HCT116 (cell line): ENCODE measurements at places on chromosomes 5 and 9. TPM values are rescaled to one million over a fixed set of nuclear protein-coding genes. Genes with fewer than 3 reads are reported as not detected.

DBH gene
- not detected for total RNA-seq

RANBP17 gene
- total RNA-seq = 18.2 TPM

DNA sequence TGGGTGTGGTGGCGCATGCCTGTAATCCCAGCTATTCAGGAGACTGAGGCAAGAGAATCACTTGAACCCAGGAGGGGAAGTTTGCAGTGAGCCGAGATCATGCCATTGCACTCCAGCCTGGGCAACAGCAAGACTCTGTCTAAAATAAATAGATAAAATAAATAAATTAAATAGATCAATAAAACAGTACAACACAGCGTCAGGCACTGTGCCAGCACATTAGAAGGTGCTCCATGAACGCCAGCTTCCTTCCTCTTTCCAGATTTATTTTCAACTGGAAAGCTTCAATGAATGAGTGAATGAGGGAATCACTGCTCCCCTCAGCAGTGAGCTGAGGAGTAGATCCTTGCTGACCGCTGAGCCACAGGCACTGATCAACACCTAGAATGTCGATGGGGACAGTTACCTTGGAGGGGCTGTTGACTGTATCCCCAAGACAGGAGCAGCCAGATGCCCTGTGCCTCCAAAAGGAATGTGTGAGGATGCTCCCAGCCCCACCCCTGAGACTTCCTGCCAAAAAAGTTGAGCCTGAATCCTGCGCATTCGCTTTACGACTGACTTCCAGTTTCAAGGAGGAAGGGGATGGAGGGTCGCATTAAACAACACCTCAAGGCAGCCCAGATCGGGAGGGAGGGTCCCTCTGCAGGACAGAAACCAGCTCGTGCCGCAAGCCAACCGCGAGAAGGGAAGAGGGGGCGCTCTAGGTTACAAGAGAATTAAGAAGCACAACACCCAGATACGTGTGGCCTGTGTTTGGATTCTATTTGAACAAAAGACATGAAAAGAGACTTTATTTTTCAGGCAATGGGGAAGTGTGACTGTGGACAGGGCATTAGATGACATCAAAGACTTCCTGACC, 54.0 kb upstream of the CNOT6 start:
- DNase-seq = no peak

DNA sequence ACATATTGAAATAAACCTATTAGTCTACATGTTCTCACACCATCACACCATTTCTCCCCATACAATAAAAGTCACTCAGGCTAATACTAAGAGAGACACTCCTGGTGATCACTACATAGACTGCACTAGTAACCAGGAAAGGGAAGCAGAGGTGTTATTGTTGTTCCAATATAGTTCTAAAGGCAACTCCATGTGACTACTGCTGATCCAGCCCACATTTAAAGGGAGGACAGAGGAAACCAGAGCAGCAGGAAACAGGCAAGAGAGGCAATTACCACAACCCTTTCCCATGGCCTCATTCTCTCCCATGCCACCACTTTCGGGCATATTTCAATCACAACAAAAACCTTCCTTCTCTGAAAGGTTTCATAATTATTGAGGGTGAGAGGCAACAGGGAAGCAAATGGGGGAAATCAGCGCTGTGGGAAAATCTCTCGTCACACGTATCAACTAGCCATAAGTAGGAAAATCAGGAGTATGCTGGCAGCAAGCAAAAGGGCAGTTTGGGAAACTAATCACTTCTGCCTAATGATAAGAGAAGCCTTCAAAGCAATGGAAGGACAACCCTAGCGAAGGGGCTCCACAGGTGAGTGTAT, 1.8 kb downstream of the UBAP2 start:
- no peak for DNase-seq

DNA sequence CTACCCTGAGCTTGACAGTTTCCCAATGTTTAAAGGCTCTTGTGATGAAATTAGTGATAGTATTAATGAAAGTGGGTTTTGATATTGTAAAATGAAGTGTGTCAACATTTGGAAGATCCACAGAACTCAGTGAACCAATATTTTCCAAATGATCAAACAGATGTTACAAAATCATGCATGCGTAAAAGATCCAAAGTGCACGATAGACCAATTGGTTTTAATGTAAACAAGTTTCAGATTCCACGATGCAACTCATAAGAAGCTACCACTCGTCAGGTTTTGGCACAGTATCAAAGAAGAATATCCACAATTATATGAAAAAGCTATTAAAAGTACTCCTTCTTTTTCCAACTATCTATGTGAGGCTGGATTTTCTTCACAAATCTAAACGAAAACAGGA, 82.3 kb downstream of the SLC38A9 start:
- DNase-seq = no peak

DNA sequence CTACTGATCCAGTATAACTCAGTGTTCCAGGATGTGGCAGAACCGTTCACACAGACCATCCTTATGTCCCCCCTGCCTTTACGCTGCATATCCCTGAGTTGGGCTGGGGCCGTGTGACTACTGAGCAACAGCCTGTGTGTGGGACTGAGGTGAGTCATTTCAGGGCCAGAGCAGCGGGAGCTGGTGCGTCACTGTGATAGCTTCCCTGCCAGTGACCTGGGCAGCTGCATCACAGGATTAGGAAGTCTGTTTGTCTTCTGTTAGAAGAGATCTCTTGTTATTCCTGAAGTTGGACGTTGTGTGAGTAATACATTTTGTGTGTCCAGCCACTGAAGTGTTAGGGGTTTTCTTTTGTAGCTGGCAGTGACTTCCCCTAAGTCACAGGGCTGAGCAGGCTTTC, 35.6 kb downstream of the TPPP start:
- DNase-seq = peak; percentile 23

DNA sequence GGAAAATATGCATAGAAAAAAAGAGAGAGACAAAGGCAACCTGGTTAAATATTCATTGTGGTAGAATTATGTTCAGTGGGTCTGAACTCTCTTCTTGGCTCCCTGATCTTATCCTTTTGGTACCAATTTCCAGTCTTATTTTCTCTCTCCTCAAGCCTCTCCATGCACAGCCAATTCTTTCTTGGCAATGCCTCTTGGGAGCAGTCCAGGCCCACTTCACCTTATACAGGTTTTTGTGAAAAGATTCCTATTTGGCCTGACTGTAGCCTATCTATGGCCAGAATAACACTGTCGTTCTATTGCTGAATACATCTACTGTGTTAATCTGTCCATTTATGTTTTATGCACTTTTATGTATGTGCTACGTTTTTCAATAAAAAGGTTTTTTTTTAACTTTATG, 2.7 kb downstream of the ELOVL7 start:
- no peak for DNase-seq

GRCh38 chr9:89454498-89455355, 43.2 kb downstream of the SEMA4D start:
- no peak for DNase-seq

GRCh38 chr5:134245101-134245604, 19.3 kb upstream of the PPP2CA start:
- no peak for DNase-seq

- DNase-seq = no peak
Measured at GRCh38 chr9:94976077-94976476, 249.6 kb downstream of the AOPEP start.

- no peak for DNase-seq
Measured at GRCh38 chr5:21826884-21827283, 1026.3 kb downstream of the CDH12 start.

- DNase-seq = no peak
Measured at GRCh38 chr9:38687992-38688391, 31.9 kb downstream of the FAM240B start.

- no peak for DNase-seq
Measured at GRCh38 chr5:77531297-77531696, 39.2 kb upstream of the WDR41 start.

DNA sequence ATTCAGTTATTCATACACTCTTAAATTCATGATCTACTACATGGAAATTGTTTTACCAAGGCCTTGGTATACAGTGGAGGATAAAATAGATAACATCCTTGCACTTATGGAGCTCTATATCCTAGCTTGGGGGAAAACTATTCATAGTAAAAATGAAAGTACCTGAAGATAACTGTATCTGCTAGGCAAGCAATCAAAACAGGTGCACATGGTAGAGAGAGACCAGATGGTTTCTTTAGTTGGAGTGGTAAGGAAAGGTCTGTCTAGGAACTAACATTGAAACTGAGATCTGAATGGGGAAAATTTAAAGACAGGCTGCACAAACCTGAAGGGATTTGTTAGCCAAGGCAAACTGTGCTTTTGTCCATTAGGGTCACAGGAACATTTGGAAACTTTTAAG, 11.1 kb upstream of the SLCO4C1 start:
- DNase-seq = no peak
